A549 (cell line): ENCODE measurements at places on chromosomes 13 and 19. TPM values are rescaled to one million over a fixed set of nuclear protein-coding genes. Genes with fewer than 3 reads are reported as not detected.

Gene PALM3
- polyA plus RNA-seq: 7.9 to 12.1 TPM (median 10.2 TPM) in 3 replicates

Gene AMER2
- not detected in 3 replicates for polyA plus RNA-seq

Gene KCNJ14
- 1.3 to 1.4 TPM (median 1.3 TPM) in 3 replicates for polyA plus RNA-seq

Gene APOC4
- not detected in 3 replicates for polyA plus RNA-seq

Gene SELENOV
- polyA plus RNA-seq: not detected in 3 replicates

Gene LRRC25
- not detected in 3 replicates for polyA plus RNA-seq

Gene ATP1A3
- polyA plus RNA-seq: 3.4 to 3.8 TPM (median 3.7 TPM) in 3 replicates

Gene TGFBR3L
- 0.70 to 1.4 TPM (median 1.2 TPM) in 3 replicates for polyA plus RNA-seq

DNA sequence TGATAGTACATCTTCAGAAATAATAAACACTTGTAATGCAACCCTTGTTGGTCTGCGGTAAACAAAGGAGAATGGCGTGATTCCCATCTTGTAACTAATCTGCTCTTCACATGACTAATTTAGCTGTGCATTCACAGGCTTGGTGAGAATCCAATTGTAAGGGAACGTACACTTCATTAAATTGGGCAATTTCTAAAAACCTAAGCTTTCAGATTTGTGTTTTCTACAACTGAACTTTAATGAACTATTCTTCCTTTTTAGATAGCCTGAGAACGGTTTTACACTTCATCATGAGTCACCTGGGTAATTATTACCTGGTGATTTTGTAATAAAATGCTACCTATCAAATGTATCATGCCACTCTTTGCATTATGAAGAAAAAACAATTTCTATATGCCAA is 306.9 kb downstream of the KLF5 start:
- DNase-seq: peak; percentile 6

DNA sequence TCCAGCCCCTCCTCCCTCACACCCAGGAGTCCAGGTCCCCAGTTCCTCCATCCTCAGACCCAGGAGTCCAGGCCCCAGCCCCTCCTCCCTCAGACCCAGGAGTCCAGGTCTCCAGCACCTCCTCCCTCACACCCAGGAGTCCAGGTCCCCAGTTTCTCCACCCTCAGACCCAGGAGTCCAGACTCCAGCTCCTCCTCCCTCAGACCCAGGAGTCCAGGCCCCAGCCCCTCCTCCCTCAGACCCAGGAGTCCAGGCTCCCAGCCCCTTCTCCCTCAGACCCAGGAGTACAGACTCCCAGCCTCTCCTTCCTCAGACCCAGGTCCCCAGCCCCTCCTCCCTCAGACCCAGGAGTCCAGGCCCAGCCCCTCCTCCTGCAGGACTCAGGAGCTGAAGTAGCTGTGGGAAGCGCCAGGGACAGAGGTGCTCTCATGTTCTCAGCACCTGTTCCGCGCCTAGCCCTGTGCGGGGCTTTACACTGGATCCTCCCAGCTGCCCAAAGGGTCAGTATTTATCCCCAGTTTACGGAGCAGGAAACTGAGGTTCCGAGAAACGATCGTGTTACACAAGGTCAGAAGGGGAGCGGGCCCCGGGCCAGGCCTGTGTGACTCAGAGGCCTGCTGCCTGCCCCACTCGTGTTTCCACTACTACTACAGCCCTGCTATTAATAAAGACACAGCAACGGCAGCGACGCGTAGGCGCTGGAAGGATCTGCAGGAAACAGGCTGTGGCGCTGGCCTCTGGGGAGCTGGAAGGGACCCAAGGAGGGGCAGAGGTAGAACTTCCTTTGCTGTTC is 1.7 kb upstream of the SBK3 start:
- peak; percentile 76 for DNase-seq

- no peak for DNase-seq
These were observed 190.6 kb downstream of the TUBA3C start for GRCh38 chr13:18991060-18991459.

GRCh38 chr19:12350890-12351197 is 14.6 kb downstream of the ZNF442 start:
- no peak for DNase-seq

DNA sequence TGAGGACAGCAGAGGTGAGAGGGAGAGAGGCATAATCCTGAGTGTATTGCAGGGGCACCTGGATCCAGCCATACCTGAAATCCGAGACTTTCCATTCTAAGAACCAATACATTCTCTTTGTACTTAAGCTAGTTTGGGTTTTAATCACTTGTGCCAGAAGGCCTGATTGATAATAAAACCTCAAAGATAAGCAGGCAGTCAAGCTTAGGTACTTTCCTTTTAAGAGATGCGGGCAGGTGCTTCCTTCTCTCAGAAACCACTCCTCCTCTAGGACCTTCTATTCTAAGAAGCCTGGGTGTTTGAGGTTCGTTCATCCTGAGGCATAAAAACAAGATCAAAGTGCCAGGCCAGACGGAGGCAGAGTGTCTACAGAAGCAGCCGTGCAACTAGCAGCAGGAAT is 22.2 kb downstream of the FAM187B start:
- no peak for DNase-seq

DNA sequence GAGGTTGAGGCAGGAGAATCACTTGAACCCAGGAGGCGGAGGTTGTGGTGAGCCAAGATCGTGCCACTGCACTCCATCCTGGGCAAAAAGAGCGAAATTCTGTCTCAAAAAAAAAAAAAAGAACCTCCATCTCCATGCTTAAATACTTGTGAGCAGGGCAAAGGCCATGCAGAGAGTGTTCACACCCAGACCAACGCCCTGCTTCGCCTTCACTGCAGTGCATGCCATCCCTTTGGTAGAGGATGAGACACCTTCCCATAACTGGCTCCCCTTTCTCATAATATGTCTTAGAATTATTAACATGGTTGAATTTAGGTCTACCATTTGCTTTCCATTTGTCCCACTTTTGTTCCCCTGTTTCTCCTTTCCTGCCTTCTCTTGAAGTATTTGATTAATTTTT is 15.4 kb downstream of the BBC3 start:
- no peak for DNase-seq

DNA sequence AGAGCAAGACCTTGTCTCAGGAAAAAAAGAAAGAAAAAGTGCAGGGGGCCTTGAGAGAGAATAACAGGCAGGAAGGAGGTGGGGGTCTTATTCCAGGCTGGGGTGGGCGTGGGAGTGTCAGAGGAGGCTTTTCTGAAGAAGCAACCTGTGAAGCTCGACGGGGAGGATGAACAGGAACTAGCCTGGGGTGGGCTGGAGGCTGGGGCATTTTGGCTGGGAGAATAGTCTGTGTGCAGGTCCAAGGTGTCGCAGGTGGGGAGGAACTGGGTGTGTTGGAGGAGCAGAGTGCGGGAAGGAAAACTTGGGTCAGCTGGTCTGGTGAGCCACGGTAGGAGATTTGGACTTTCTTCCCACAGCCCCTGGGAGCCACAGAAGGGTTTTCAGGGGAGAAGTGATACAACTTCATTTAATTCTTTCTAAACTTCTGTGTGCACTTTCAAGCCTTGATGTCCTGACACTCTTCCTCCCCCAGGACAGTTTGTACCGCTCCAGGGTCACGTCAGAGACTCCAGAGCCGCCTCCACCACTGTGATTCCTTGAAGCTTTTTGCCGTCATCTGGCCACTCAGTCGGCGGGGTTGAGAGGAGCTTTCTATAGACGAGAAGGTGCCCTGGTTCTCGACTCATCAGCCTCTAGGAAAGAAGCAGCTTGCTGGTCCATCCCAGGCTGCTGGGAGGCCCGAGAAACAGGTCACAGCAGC is 138.7 kb downstream of the SIPA1L3 start:
- no peak for DNase-seq

- DNase-seq: no peak
These were observed 482.0 kb downstream of the PCDH20 start for GRCh38 chr13:60933638-60934037.

DNA sequence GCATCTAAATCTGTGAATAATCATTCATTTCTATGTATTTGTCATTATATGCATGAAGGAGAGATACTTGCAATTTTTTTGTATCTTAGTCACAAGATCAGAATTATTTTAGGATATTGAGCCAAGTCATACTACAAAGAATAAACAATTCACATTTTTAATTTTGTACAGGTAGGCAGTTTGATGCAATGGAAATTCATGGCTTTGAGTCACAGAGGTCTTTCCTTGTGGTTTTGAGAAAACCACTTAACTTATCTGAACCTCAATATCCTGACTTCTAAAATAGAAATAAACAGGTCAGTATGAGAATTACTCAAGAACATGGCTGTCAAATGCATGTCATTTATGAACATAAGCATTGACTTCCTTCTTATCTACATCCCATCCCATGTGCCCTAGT is 221.4 kb upstream of the SLC10A2 start:
- no peak for DNase-seq

GRCh38 chr13:42547612-42548011 is 26.3 kb upstream of the TNFSF11 start:
- DNase-seq: no peak

- DNase-seq: no peak
These were observed 661 bp upstream of the BABAM1 start for GRCh38 chr19:17266589-17266974.

GRCh38 chr13:110301606-110302553 is 5.1 kb downstream of the COL4A1 start:
- no peak for DNase-seq

DNA sequence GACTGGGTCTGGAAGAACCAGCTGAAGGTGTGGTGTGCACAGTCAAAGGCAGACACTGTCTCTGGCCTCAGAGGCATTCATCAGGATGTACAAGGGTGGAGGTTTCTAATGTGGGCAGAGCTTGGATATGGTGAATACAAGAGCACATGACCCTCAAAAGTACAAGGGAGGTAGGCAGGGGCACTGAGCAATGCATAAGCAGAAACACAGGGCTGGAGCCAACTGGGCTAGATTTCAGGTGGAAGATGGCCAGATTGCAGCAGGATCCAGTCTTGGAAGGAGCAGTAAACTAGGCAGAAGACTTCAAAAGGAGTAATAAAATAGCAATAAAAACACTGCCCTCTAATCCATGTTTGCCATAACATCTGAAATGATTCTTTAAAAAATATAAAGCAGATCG is 417.1 kb downstream of the OLFM4 start:
- no peak for DNase-seq

DNA sequence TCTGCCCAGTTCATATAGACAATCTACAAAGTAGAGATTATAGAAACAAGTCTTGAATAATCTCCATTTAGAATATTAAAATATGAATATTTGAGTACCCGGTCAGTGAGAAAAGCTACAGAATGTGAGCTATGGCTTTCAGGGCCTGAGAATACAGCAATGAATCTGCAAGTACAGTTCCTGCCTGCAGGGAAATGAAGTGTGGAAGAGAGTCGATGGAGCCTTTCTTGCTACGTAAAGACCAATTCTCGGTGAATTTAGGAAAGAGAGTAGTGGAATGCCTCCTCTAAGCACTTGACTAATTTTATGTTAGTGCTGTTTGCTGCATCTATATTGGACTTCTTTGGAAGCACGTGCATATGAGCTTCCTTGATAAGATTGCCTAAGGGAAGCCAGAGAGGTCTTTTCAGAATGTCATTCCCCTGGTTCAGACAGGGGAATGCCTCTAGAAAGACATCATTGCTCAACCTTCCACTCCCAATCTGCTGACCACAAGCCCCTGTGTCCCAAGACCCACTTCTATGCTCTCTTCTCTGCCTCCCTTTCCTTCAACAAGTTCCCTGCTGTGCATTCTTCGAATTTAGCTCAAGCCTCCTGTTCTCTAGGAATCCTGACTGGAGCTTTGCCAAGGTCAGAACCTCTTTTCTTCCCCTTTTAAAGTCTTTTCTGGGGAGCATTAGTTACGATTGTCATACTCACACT is 41.9 kb downstream of the GPC6 start:
- no peak for DNase-seq

GRCh38 chr13:50071379-50071778 is 56.1 kb downstream of the KCNRG start:
- no peak for DNase-seq

- no peak for DNase-seq
These were observed 75.9 kb upstream of the DOCK9 start for GRCh38 chr13:99053636-99054233.

DNA sequence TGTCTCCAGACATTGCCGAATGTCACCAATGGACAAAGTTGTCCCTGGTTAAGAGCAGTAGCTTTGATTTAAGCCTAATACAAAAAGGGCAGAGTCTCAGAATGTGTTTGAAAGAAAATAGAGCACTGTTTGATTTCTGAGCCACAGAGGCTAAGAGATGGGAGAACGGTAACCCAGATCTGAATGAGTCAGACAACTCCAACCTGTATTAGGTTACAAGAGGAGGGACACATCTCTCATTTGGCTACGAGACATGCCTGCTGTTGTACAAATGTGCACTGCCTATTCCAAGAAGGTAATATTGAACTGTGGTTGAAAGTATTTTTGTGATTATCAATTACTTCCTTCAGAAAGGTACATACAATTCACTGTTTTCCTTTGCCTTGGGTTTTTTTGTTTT is 4.9 kb upstream of the HSPH1 start:
- DNase-seq: peak; percentile 16

- no peak for DNase-seq
These were observed 2.8 kb downstream of the C5AR1 start for GRCh38 chr19:47312366-47313006.

DNA sequence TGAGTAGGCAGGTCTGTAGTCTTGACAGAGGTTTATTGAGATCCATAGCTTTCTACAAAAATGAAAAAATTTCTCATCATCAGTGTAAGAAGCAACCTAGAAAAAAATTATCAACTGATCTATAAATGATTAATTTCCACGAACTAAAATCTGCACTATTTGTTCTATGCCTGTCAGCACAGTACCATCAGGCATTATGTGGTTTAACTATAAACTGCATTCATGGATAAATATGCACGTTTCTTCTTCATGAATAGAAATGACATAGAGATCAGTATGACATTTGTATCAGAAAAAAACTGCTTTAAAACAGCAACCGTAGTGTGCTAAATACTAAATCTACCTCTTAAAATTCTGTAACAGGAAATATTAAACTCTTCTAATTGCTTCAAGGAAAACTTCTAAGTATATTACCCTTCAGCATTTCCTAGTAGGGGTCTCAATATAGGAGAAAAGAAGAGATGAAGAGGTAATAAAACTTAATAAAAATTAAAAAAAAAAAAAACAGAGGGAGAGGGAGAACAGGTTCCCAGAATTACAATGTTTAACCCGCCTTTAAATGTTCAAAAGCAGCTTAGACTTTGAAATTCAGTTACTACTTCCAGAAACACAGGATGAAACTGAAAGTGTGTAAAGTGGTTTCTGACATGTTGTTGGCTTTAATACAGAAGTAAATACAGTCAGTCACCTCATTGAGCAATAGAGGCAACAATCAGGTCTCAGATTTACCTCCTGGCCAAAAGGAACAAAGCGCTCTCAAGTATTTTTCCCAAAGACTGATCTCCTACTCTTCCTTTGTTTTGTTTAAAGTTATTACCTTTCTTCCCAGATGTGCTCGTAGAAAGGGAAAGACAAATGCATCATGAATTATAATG is 144.4 kb downstream of the DIAPH3 start:
- no peak for DNase-seq
